Heart left ventricle (tissue), 16 donors: ENCODE measurements at places on chromosomes 16 and 17. TPM values are rescaled to one million over a fixed set of nuclear protein-coding genes. Genes with fewer than 3 reads are reported as not detected.

ANKRD40CL gene
- not detected for total RNA-seq

TBC1D3H gene
- total RNA-seq = not detected

DNA sequence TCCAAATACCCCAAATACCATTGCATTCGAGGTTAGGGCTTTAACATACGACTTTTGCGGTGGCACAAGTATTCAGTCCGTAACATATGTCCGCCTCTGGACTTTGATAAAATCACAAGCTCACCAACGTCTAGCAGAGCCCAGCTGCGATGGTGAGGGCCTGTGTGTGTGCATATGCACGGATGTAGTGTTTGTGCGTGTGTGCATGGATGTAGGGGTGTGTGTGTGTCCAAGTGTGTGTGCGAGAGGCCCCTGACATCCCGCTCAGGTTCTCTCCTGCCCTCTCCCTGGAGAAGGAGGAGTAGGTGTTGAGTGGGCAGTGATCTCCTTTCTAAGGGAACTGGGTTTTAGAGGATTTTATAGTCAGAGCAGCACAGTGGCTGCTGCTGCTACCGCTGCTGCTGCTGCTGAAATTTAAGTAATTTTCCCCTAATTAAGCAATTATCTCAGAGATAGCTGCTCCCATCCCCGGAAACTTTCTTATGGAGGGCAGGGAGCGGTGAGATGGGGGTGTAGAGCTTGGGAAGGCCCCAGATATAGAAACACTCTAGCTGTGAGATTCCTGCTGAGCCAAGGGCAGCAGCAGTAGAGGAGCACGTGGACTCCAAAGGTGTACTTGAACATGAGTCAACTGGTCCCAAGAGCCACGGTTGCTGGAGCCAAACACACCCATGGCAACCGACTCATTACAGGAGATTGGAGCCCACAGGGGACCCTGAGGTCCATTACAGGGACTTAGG lies 121.7 kb upstream of the SDK2 start:
- peak; percentile 61 for DNase-seq

DNA sequence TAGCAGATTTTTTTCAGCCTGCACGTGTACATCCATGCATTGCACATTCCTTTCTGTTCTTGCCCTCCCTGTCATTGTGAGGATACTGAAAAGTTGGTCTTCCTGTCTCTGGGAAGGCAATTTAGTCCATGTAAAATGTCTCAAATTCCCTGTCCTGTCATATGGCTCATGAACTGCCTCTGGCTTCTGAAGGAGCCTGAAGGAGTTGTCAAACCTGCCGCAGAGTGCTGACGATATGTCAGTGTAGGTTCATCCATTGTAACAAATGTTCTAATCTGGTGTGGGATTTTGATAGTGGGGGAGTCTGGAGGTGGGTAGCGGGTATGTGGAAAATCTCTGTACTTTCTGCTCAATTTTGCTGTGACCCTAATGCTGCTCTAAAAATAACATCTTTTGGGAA lies 59.6 kb downstream of the YPEL2 start:
- no peak for DNase-seq

DNA sequence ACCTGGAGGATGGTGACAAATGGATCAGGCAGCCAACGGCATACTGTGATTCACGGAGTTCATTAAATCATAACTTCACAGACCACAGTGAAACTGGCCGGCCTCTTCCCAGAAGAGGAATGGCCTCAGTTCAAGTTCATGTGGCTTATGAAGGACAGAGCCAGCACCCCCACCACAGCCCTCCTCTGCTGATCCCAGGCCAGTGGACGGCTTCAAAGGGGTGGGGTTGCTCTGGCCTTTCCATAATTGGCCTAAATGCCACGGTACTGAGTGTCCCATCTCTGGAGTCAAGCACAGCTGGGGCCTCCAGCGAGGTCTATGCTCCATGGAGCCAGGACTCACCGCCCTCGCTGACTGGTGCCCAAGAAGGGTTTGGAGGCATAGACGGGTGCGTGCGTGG lies 21.4 kb downstream of the GALNS start:
- no peak for DNase-seq

DNA sequence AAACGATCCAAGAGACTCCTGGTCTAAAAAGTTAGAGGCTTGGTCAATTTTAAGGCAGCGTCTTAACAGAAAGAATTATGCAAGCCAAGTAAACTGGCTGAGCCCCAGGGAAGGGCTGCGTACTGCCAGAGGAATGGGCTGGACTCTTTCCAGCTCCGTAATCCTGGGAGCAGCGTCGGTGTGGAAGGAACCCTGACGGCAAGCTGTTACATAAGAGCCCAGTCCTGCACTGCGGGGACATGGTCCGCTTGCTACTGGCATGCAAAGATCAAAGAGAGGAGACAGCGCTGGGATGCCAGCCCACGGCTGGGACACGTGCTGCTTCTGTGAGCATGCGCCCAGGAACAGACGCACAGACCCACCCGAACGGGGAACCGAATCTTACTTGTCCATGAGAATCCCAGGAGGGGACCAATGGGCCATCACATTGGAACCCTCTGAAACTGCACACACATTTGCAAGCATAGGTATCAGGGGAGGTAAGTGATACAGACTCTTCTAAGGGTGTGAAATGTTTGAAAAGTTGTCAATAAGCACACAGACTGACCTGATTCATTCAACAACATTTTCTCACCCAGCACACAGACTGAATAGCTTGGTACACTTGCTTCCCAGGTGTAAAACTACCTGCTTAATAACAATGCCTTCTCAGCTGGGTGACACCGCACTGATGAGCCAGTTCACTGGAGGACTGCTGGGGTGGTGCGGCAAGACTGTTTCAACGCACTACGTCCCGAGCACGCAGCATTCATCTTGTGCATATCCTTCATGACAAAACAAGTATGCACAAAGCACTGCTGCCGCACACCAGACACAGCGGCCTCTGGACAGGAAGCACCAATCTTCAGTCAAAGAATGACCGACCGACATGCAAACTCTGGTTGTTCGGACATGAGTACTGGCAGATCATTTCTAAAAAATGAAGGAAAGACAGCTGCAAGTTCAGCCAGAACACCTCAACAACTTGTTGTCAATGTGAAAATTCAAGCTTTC lies 94.9 kb downstream of the ANKRD11 start:
- DNase-seq = peak; percentile 85

DNA sequence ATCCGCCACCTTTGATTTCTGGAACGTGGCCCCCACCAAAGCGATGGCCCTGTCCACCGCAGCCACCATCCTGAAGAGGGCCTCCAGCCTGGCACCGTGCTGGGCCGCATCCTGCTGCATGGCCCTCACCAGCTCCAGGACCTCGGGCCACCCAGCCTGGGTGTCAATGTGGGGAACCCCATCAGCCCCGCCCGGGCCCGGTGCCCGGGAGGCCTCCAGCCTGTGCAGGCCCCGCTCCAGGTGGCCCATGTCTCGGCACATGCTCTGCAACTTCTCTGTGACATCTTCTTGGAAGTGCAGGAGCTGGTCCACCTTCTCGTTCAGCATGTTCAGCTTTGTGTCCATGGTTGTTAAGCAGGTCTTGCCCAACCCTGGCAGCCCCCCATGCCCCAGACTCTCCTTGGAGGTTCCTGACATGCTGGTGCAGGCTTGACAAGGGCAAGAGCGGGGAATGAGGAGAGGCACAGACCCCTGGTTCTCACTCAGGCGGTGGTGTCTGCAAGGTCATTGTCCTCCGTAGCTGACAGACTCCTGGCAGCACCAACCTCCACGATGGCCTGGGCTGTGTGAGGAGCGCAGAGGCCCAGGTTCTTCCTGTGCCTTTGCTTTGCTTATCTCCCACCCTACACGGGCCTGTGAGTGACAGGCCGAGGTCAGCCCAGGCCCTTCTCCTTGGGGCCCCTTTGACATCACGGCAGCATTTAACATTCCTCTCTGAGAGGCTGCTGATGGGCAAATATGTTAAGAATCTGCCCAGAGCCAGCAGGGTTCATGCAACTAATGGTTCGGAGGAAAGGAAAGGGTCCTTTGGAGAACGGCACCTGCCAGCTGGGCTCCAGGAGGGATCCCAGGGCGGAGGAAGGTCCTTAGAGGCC lies at the start of gene MYLK3:
Gene MYLK3 (minus strand): TSS at position 568 of the 875 bp plus-strand sequence. CDS start 151 bp downstream, at position 417.
- peak; percentile 80 for DNase-seq

DNA sequence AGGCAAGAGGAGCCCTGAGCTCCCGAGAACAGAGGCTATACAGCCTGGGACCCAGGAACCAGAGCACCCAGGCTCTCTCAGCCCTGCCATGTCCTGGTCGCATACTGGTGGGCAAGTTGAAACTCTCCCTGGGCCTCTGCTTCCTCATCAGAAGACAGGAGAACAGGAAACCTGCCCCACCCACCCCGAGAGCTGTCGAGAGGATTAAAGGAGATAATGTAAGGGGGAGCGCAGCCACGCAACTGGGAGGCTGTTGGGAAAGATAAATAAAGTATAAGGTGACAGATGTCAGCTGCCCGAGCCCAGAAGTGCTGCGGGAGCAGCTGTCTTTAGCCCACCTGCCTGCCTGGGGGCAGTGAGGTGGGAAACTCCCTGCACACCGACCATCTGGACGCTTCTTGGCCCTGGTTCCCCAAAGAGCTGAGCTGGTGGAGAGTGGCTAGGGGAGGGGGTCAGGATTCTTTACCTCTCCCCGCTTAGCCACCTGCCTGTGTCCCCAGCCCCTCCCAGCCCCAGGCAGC lies 6.8 kb downstream of the KIF19 start:
- no peak for DNase-seq

DNA sequence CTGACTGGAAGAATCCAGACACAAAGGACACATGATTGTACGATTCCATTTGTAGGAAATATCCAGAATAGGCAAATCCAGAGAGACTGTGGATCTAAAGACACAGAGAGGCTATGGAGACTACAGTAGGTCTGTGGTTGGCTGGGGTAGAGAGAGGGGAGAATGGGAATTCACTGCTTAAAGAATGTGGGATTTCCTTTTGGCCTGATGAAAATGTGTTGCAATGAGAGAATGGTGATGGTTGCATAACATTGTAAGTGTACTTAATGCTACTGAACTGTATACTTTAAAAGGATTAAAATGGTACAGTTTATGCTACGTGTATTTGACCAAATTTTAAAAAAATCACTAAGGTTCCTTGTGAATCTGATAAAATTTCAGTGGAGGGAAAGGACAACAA lies 62.1 kb downstream of the GPRC5B start:
- no peak for DNase-seq

GRCh38 chr17:60103957-60104356 lies 25.2 kb upstream of the HEATR6 start:
- DNase-seq = no peak

DNA sequence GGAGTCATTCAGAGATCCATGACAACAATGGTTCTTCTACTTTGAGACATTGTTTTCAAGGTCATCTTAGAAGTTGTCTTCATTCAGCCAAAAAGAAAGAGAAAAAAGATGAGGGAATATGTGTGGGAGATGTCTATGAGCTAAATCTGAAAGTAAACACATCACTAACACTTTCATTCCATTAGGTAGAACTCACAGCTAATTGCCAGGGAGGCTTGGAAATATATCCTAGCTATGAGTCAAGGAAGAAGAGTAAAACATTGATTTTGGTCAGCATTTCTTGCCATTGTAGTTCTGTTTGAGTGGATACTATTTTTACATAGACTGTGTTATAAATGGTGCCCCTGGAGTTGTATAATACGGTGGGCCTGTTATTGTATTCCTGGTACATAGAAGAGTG lies 316.4 kb upstream of the MYOCD start:
- DNase-seq = no peak

DNA sequence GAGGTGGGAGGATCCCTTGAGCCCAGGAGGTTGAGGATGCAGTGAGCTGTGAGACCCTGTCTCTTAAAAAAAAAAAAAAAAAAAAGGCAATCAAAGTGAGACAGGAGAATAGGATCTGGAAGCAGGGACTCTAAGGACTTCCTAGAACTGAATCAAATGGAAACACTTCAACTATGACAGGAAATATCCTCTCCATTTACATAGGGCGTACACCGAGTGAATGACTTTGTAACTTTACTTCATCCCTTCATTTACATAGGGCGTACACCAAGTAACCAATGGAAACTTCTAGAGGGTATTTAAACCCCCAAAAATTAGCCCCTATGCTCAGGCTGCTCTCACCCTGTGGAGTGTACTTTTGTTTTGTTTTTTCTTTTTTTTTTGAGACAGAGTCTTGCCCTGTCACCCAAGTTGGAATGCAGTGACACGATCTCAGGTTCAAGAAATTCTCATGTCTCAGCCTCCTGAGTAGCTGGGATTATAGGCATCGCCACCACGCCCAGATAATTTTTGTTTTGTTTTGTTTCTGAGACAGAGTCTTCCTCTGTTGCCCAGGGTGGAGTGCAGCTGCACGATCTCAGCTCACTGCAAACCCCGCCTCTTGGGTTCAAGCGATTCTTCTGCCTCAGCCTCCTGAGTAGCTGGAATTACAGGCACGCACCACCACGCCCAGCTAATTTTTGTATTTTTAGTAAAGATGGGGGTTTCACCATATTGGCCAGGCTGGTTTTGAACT lies 9.6 kb upstream of the PRPSAP1 start:
- no peak for DNase-seq
